ENCODE measurements at places on chromosomes 2 and 18. TPM values are rescaled to one million over a fixed set of nuclear protein-coding genes. Genes with fewer than 3 reads are reported as not detected.

Gene PKP4
- total RNA-seq = 82.6 TPM

Gene QPCT
- total RNA-seq = 14.3 TPM

DNA sequence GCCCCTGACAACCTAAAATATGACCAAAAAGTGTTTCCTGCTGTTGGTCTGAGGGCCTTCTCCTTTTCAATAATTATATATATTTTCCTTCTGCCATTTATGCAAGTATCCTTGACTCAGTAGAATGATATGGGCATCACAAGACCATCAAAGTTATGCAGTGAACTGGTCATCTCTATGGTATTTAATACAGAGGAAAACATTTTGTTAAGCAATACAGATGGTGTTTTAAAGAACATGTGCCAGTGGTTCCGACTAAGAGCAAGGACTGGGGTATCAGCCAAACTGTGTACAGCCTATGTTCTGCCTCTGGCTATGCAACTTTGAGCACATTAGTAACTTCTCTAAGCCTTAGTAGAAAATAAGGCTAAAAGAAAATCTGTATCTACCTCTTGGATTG lies 179.0 kb downstream of the TRABD2A start:
- DNase-seq = peak; percentile 73

DNA sequence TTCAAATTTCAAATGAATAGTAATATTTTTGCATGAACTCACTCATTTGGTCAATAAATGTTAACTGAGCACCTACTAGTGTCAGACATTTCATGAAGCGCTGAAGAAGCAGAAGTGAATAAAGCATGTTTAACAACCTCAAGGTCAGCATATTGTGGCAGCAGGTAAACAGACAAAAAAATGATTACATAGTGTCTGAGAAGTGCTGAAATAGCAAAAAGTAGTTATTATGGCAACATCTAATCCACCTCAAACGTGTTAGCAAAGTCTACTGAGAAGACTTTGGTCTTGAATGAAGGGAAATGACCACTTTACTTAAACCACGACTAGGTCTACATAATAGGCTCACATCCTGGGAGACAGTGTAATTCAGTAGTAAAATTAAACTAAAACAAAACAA lies 452.2 kb upstream of the LRATD1 start:
- no peak for DNase-seq

Gene SP110
- 12.9 TPM for total RNA-seq

- no peak for DNase-seq
Observed at GRCh38 chr2:176160251-176160985, 3.3 kb downstream of the HOXD3 start.

Gene HOXD8
- total RNA-seq = not detected

- DNase-seq = no peak
Observed at GRCh38 chr2:60834270-60834717, 47.1 kb upstream of the REL start.

- DNase-seq = peak; percentile 61
Observed at GRCh38 chr2:222819722-222820333, 41.0 kb upstream of the ACSL3 start.

DNA sequence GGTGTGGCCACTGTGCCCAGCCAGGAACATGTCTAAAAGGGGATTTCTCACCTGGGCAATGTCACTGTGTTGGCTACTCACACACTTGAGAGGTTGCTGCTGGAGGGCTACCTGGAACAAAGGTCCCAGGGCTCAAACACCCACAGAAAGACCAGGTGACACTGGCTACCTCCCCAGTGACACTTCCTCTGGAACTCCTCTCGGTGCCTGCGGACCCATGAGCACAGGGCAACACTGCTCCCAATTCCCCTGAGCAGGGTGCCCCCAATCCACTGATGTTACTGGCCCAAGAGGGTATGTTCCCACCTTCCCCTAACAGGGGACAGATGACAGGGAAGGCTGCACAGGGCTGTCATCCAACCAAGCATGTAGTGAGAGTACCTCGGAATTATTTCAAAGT lies 5.8 kb downstream of the NPPC start:
- DNase-seq = no peak

GRCh38 chr2:227397562-227397961 lies 9.8 kb upstream of the SCYGR1 start:
- peak; percentile 59 for DNase-seq

DNA sequence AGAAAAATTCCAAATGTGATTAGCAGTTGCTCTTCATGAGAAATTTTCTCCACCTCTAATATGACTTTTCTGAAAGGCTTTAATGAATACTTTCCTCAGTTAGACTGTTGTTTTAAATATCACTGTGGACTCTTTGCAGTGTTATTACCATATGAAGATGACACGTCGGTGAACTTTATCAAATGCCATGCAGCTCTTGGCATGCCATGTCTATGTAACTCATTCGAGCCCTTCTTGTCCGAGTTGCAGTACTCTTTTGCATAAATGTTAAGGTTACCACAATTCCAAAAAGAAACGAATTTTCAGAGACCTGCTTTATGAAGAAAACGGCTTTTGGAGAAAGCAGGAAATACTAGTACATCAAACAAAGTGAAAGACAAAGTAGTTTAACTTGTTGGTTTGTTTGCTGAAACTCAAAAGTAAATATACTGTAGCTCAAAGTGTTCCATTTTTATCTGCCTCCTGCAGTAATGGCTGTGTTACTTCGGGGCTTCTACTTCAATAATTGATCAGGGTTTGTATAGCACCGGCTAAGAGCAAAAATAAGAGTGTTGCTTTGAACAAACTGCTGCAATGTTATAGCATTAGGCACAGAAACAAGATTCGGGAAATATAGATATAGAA lies 204.1 kb downstream of the ARHGAP15 start:
- DNase-seq = no peak

DNA sequence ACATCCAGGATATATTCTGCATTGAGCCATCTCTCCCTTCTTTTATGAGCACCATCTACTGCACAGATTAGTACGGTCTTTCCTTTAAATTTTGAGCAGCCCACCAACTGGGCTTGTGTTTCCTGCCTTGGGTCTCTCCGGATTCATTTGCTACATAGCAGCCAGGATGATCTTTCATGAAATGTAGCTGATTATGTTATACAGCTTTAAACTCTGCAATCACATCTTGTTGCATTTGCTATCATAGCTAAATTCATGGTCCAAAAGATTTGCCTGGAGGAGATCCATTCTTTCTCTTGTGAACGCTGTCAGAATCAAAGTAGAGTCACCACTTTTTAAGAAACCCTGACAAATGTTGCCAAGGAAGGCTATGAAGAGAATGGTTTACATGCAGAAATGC lies 215.1 kb upstream of the LRRTM4 start:
- DNase-seq = no peak

- no peak for DNase-seq
Observed at GRCh38 chr2:68231061-68231372, 21.3 kb downstream of the PPP3R1 start.

Gene NEU4
- total RNA-seq = not detected

Gene DSG1
- 0.17 TPM for total RNA-seq

DNA sequence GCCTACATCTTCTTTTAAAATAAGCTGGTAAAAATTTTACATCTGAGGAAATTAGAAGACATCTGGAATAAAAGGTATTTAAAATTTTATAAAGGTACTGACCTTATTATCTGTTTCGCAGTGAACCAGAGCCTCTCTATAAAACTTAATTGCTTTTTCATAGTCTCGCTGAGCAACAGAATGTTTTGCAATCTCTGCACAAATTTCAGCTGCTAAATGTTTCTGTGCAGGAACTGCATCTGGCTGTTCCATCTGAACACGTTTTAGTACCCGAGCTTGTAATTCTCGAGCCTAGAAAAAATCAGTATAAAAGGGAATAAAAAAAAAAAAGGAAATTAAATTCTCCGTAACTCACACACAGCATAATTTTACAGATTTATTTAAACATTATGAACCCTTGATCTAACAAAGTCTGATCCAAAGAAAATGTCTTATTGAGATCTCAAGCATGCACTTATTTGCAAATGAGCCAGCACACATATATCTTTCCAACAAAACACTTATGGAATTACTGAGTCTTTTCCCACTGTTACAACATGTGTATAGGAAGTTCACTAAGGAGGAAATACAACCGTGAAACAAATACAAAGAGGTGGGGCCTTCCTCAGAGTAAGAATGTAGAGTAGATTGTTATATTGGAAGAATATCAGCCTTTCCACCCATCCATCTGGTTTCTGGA lies 51.8 kb downstream of the TTC21B start:
- no peak for DNase-seq

Gene SUCLG1
- total RNA-seq = 49.0 TPM

DNA sequence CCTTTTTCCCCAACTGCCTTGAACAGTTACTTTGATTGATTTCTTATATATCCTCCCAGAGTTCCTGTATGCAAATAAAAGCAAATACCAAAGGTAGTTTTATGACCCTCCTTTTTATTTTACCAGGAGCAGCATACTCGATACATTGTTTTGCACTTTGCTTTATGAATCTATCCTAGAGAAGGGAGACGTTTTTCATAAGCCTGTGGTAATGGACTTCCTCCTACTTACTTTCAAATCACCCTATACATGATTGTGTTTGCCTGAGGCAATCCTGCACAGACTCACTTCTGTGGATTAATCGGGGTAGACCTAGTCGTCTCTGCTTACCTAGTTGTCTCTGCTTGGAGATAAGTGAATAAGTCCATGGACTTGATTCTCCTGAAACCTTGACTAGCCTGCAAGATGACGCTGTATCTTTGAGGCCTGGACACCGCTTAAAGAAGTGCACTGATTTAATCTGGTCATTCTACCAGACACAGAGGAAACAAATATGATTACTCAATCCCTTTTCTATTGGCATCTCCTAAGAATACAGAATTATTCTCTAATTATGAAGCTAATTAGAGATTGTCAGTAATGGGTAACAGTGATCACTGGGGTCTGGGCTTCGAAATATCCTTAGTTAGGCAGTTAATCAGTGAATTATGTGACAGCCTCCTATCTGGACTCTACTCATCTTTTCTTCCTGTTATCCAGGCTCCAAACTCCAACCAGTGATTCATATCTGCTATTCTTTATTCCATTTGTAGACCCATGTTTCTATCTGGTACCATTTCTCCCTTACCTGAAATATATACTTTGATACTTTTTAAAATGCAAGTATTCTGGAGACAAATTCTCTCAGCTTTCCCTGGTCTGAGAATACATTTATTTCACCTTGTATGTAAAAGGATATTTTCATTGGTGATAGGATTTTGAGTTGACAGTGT lies 447.4 kb upstream of the TRIB2 start:
- DNase-seq = no peak

GRCh38 chr2:109242654-109243331 lies 113.8 kb downstream of the SH3RF3 start:
- DNase-seq = peak; percentile 6

DNA sequence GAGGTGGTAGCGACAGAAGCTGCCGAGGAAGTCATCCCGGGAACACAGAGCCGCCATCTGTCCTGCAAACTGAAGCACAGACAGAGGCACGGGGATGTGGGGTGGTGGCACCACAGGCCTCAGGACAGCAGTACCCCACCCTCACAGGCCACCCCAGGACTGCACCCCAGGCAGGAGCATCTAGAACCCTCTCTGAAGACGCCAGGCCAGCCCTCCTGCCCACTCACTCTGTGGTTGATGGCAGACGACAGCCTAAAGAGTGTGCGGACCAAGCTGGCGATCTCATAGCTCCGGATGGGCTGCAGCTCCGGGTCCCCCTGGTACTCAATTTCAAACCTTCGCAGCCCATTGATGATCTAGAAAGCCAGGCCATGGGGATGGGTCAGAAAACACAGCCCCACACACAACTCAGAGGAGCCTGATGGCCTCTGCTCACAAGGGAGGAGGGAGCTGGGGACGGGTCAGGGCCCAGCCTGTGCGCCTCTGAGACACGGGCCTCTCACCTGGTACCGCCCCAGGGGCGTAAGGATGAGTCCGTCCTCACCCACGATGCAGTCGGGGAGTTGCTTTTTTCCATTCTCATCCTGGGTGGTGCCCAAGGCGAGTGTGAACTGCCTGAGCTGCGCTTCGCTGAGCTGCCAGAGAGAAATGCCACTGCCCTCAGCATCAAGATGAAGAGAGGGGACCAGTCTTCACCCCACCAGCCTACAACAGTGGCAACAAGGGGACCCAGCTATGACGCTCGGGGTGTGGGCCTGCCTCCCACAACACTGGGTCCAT lies 8.1 kb upstream of the CCDC74B start:
- DNase-seq = no peak

GRCh38 chr2:143696651-143697050 lies 567.4 kb downstream of the ARHGAP15 start:
- DNase-seq = no peak

- no peak for DNase-seq
Observed at GRCh38 chr2:28370354-28370753, 22.3 kb upstream of the FOSL2 start.

Gene CIB4
- not detected for total RNA-seq

DNA sequence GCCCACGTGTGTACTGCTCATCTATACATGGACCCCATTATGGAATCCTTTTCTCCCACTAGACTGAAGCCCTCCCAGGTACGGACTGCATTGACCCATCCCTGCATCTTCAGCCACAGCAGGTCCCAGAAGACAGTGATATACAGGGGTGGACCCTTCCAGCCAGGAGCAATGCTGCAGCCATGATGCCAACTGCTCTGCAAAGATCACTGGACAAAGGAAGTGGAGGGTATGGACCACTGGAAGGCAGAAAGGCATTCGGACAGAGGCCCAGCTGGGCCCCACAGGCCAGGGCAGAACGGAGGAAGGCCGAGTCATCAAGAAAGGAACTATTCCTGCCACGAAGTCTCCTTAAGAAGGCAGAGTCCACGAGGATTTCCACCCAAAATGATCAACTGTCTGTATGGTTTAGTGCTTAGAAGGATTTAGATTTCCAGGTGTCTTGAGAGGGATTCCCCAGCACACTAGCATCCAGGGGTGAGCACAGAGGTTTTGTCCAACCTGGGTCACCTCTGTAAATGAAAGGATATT lies 93.4 kb downstream of the TWIST2 start:
- no peak for DNase-seq

Gene UGT1A3
- total RNA-seq = 0.37 TPM

Gene THOC1
- 30.2 TPM for total RNA-seq

Gene GAREM2
- 0.67 TPM for total RNA-seq

GRCh38 chr2:27091746-27092695 lies 5.4 kb downstream of the KHK start:
- DNase-seq = no peak

- DNase-seq = no peak
Observed at GRCh38 chr2:47236503-47237215, 81.6 kb upstream of the STPG4 start.

Gene ONECUT2
- 0.31 TPM for total RNA-seq

DNA sequence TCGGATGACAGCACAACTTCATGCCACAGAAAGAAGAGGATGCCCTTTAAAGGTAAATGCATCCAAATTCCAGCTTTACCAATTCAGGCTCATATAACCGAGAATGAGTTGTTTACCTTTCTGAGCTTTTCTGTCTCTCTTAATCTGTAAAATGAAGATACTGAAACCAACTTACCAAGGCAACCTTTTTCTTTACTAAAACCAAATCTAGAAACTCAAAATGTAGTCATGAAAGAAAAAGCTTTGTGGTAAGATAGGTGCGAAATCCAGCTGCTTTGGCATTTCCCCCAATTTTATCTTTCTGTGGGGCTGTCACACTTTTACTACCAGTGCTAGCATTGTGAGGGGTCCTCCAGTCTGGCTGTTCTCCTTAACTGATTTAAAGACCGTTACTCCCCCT lies 240.4 kb downstream of the IKZF2 start:
- DNase-seq = no peak

Gene SERPINB4
- total RNA-seq = 1.5 TPM

Gene CABLES1
- total RNA-seq = 2.0 TPM

- DNase-seq = peak; percentile 77
Observed at GRCh38 chr2:85893428-85894258, 4.9 kb upstream of the ST3GAL5 start.
